SW 1271 (cell line): ENCODE measurements at places on chromosomes 6 and 20.

DNA sequence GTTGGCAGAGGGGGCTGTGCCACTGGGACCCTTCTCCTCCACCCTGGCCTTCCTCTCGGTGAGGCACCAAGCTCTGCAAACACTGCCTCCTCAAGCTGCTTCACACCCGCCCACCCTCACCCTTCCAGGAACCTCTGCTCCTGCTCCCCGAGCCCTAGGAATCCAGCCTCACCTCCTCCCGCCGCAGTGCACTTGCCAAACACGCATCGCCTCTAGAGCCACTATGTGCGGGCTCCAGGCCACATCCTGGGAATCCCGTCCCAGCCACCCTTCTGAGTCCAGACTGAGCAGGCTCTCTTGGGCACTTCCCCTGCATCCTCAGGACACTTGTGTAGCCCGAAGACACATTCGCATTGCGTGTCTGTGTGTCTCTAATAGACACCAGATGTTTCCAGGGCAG is 18.5 kb downstream of the PSMG4 start:
- DNase-seq = no peak

DNA sequence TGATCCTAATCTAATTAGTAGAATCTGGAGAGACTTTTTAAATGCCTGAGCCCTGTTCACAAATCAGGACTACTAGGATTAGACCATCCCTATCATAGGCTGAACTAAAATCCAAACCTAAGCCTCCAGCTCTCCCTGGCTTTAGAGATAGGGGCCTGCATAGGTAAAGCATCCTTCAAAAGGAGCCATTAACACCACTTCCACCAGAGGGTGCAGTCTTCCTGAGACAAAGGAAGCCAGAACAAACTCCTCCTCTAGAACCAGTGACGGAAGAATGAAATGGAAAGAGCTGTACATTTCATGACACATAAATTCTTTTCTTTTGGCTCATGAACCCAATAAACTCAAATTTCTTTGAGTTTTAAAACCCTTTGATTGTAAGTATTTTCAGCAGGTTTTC is 291.2 kb upstream of the ADGRB3 start:
- no peak for DNase-seq

DNA sequence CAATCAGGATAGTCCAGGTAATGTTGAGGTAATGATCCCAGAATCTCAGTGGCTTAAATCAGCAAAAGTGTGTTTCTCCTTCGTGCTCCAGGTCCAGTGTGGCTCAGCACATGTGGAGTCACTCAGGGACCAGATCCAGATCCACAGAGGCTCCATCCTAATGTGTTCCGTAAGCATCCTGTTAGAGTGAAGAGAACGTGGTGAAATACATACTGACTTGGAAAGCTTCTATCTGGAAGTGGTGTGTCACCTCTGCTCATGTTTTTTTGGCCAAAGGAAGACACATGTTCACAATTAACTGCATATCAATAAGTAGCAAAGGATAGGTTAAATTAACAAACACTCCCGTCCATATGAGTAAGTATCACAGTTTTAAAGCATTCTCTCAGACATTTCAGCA is 26.8 kb upstream of the PREP start:
- no peak for DNase-seq

DNA sequence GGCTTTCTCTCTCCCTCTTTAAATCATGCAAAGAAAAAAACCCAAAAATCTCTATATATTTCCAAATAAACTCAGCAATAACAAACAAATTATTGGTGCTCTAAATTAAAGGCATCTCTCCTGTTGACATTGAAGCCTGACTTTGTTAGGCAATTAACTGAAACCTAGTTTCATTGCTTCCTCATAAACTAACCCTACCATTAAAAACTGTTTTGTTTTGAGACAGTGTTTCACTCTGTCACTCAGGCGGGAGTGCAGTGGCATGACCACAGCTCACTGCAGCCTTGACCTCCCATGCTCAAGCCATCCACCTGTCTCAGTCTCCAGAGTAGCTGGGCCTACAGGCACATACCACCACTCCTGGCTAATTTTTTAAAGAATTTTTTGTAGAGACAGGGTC is 34.9 kb downstream of the PIGU start:
- DNase-seq = no peak

DNA sequence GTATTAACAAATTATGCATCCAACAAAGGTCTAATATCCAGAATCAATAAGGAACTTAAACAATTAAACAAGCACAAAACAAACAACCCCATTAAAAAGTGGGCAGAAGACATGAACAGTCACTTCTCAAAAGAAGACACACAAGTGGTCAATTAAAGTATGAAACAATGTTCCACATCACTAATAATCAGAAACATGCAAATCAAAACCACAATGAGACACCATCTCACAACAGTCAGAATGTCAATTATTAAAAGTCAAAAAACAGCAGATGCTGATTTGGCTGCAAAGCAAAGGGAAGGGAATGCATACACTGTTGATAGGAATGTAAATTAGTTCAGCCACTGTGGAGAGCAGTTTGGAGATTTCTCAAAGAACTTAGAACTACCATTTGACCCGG is 129.3 kb downstream of the PFDN4 start:
- no peak for DNase-seq

GRCh38 chr20:1403624-1404023 is 10.8 kb upstream of the FKBP1A start:
- no peak for DNase-seq

GRCh38 chr20:44460795-44461141 is 14.9 kb upstream of the TTPAL start:
- DNase-seq = peak; percentile 56

GRCh38 chr6:23620911-23621401 is 505.1 kb upstream of the NRSN1 start:
- no peak for DNase-seq

GRCh38 chr6:168376120-168376519 is 56.5 kb upstream of the DACT2 start:
- DNase-seq = no peak

GRCh38 chr20:11867291-11867919 is 50.3 kb upstream of the BTBD3 start:
- DNase-seq = no peak

DNA sequence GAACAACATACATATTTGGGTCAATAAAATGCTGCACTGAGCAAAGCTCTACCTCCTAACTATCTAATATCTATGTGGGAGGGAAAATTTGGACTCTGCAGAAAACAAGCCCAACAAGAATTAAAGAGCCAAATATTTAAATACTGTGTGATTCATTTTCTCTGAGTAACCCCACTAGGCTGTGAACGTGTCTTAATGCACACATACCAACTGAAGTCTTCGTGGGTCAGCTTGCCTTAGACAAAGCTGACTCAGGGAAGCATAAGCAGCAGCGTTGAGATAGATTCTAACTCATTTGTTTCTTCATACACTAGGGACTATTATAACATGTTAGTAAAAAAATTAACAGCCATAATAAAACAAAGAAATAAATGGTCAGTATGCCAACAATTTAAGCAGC is 114.3 kb downstream of the GJA1 start:
- no peak for DNase-seq

GRCh38 chr6:39377539-39377950 is 55.0 kb upstream of the KCNK16 start:
- no peak for DNase-seq

DNA sequence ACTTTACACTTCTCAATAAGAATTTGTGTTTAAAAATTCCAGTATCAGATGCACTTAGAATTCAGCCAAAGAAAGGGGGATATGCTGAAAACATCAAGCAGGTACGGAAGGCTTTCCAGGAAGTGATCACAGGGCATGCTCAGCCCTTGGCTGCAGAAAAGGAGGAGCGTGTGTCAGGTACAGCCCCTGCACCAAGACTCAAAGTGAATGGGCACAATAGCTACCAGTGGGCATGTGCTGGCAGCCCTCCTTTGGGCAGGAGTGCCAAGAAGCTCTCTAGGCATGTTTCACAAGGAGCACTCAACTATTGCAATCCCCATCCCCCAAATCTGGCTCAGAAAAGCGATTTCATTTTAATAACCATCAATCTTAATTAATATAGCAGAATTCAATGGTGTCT is 298.8 kb downstream of the GMDS start:
- no peak for DNase-seq

- DNase-seq = peak; percentile 41
These were observed 1187.5 kb downstream of the HACE1 start for GRCh38 chr6:103672169-103672568.

GRCh38 chr6:37570482-37571133 is 70.9 kb upstream of the CCDC167 start:
- no peak for DNase-seq

DNA sequence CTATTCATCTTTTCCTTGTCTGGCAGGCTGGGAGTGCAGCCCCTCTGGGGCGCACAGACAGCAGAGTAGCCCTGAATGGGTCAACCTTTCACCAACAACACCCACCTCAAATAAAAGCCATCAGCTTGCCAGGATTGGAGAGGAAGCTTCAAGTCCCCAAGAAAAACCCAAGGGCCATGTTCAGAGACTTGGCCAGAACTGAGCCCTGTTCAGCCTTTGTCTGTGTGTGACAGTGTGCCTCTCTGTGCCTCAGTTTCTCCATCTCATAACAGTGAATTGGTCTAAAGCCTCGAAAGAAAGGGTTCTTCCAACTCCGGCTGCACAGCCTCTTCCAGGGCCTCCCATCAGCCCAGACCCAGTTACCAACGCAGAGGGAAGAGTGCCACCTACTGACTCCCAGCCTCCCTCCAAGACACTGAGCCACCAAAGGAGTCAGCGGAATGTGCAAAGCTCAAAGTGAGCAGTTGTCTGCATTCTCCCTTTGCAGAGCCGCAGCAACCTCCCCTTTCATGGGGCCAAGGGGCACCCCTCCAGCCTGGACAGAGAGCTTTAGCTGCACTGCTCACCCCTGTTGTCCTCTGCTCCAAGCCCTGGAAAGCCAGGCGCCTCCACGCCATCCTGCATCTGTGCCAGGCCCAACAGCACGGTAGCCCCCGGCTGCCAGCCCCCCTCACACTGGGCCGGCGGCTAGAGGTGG is 82.7 kb upstream of the TOP1 start:
- no peak for DNase-seq

DNA sequence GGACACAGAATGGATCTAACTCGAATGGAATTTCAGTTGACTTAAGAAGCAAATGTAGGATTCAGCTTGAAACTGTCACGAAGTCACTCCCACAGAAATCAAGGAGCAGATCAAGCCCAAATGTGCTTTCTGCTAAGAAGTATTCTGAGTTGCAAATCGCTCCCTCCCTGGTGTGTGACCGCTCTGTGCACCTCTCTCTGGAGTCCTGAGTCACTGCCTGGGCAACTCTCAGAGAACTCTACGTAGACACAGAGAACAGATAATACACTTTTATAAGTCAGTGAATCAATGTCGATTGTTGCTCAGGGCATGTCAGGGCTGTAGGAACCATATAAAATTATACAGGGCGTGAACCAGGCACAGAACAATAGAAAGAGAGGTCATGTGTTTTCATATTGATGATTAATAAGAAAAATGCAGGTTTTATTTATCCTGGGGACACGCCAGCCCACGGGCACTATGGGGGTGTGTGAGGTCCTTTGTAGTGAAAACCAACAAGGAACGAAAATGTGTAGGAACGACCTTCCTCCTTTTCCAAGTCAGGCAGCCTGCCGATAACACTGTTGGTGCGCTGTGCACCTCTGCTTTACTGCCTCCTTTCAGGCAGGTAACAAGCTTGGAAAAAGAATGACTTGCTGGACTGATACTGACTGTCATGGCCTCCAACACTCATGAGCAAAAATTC is 248.1 kb upstream of the FOXQ1 start:
- no peak for DNase-seq

DNA sequence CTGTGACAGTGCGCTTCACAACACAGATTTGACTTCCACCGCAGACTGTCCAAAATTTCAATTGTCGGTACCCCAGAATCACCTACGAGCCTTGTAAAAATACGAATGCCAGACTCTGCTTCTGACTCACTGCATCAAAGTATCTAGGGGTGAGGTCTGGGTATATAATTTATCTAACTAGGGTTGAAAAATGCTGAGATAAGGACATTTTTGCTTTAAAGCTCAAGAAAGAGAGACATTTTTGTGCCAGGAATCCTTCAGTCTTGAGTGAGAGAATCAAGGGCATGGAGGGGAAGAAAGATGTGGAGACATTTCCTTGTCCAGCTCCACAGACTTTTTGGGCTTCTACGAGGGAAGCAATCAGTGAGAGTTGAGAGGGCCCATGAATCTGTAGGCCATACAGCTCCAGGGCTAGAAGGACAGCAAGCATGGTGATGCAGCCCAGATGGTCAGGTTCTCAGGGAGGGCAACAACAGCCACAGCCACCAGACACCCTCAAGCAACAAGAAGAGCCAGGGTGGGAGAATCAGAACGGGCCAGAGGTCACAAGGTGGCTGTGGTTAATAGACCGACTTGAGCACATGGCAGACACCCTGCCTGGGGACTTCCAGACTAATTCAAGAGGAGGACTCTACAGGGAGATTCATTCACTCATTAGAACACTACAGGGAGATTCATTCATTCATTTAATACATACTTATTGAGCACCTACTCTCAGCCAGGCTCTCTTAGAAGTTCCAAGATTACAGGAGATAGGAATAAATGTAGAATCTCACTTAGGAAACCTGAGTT is 211.1 kb upstream of the PRDM1 start:
- no peak for DNase-seq

DNA sequence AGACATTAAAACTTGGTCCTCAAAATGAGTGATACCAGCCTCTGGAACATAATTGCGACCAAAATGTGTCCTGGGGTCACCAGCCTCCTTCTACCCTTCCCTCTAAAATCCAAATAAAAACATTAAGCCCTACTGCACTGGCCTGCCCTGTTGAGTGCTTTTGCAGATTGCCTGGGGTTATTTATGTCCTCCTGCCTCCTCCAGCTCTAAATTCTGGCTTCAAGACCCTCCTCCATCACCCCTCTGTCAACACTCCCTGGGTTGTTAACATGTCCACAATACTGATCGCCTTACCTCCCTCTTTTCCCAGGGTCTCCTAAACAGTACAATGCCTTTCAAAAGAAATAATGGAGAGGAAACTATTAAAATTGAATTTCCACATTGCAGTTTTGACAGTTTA is 327.5 kb downstream of the NRN1 start:
- no peak for DNase-seq

GRCh38 chr6:87350516-87350915 is 5.9 kb downstream of the C6orf163 start:
- no peak for DNase-seq

DNA sequence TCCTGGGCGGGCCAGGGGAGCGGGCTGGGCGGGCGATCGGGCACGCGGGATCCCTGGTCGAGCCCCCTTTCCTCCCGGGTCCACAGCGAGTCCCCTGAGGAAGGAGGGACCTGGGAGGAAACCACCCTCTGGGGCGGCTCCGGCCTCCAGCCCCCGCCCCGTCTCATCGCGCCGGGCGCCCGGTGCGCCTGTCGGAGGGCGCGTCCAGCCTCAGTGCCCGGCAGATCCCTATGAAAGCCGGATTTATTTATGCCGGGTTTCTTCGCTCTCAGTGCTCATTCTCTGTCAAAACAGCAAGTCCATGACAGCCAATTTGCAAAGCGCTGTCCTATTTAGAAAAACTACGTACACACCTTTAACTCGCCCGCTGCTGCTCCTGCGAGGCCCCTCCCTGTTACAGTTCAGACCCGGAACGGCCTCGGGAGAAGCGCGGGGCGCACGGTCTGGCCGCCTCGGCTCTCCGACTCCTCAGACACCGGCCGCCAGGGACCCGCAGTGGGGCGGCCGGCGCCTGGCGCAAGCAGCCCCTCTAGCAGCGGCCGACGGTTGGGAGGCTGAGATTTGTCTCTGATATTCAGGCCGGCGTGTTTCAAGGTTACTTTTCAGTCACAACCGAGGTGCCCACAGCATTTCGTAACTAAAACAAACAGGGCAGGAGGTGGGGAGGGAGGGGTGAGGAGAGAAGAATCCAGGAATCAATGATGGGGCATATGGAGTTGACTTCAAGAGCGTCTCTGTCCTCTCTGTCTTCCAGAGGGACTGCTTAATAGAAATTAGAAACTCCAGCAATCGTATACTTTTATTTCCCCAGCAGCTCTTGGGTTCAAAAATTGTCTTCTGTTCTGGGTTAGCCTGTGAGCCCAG is 782 bp upstream of the FOXA2 start:
- DNase-seq = no peak
